GM19239 (cell line): ENCODE measurements at places on chromosomes 1 and 21.
A peak's percentile ranks its signal among the peaks of the same experiment; 100 is the strongest.

GRCh38 chr1:240401731-240402130, 210.2 kb downstream of the GREM2 start:
- no peak for DNase-seq

DNA sequence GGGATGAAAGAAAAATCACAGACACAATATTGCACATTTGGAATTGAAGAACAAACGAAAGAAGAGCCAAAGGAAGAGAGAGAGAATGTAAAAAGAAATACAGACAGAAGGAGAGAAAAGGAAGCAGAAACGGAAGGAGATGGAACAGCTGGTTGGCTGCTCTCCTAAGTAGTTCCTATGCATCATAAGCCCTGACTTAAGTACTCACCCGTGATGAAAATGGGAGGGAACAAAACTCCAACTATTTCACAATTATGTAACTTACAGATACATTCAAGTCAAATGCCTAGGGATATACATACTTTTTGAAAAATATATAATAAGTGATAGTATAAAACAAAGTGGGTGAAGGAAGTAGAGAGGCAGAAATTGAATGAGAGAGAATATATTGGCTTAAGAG, 88.5 kb downstream of the TTLL7 start:
- no peak for DNase-seq

GRCh38 chr1:154970631-154971340, at the start of gene SHC1:
Gene SHC1 (minus strand): TSS chr1:154970747. CDS start chr1:154970526, 221 bp downstream.
- peak; percentile 30 for DNase-seq

- DNase-seq: no peak
These were observed 22.8 kb downstream of the LDLRAP1 start for GRCh38 chr1:25566176-25566729.

DNA sequence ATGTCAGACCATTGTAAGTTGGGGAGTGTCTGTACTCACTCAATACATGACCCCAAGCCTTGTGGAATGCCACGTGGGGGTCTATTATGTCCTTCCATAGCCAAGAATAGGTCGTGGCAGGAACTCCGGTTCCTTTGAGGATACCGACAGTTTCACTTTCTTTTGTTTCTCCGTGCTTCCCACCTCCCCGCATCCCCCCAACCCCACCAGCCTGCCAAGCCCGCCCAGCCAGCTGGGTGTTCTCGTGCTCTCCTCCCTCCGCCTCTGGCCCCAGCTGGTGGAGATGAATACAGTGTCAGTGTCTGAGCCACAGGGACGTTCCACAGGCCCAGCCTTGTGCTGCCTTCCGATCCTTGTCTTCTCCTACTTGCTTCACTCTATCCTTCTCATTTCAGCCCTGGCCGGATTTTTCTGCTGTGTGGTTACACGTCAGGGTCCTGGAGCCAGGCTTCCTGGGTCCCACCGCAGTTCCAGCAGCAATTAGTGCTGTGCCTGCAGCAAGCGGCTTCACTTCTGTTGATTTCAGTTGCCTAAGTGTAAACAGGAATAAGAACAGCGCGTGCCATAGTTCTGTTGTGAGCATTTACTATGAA, 4.1 kb upstream of the AGTRAP start:
- DNase-seq: no peak

DNA sequence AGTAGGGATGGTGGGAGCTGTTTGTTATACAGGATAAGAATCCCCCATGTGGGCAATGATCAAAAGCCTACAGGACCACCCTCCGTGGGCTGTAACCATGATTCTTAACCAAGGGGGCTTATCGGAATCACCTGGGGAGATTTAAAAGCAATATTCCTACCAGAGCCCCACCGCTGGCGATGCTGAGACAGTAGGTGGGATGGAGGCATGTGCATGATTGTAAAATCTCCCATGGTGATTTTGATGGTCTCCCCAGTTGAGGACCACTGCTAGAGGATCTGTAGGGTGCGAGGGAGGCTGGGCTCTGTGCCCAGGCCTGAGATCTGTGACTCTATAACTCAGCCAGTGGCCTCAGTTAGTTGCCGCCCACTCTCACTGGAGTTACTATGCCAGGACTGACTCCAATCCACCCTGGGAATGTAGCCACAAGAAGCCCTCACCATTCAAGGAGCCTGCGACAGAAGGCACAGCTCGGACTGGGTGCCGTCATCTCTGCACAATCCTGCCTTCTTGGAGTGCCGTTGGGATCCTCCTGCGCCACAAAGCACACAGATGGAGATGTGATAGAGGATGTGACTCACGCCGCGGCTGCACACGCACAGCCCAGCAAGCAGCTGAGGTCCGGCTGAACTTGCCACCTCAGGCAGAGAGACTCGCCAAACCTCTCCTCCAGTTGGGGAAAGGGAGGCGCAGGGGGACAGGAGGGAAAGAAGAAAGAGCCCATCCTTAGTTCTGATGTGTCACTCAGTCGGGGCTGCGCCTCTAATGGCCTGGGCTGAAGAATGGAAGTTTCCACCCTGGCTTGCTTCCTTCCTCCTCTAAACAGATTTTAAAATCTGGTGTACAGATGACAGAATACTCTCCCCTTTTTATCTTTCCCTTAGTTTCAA, 26.5 kb downstream of the AKNAD1 start:
- no peak for DNase-seq

GRCh38 chr1:227362039-227362438, 43.7 kb upstream of the CDC42BPA start:
- no peak for DNase-seq
